Left lung (tissue), 14 donors: ENCODE measurements at places on chromosomes 11 and 22. TPM values are rescaled to one million over a fixed set of nuclear protein-coding genes. Genes with fewer than 3 reads are reported as not detected.

DNA sequence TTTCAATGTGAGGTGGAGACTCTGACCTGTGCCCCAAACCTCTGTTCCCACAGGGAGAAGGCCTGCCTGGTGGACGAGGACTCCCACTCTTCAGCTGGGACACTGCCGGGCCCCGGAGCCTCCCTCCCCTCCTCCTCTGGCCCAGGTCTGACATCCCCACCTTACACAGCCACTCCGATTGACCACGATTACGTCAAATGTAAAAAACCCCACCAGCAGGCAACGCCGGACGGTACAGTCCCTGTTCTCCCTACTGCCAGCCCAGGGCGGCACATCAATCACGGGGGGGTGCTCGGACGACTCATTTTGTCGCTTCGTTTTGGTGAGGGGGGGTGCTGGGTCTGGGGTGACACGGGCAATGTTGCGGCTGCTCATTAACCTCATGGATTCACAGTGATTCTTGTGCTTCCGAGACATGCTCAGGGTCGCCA lies 83.3 kb upstream of the SUSD2 start:
- DNase-seq = no peak

DNA sequence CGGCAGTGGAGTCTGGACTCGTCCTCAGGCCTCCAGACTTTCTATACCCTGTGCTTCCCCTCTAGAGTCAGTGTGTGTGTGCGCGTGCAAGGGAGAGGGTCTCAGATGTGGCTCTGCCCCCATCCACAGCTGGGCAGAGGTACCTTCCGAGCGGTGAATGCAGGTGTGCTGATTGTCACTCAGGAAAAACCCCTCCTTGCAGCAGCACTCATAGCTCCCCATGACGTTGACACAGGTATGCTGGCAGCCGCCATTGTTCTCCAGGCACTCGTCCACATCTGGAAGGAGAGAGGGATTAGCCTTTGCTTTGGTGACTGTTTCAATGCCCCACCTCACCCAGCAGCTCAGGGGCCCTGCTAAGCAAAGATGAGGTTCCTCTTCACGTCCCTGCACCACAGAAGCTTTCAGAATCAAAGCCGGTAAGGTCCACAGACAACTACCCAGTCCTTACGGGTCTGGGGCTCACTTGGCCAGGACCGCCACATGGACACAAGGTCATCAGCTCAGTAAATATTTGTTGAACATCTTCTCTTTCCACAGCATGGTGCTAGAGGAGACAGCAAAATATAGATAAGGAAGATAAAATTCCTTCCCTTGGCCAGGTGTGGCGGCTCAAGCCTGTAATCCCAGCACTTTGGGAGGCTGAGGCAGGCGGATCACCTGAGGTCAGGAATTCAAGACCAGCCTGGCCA lies 16.9 kb downstream of the SCUBE2 start:
- no peak for DNase-seq

DNA sequence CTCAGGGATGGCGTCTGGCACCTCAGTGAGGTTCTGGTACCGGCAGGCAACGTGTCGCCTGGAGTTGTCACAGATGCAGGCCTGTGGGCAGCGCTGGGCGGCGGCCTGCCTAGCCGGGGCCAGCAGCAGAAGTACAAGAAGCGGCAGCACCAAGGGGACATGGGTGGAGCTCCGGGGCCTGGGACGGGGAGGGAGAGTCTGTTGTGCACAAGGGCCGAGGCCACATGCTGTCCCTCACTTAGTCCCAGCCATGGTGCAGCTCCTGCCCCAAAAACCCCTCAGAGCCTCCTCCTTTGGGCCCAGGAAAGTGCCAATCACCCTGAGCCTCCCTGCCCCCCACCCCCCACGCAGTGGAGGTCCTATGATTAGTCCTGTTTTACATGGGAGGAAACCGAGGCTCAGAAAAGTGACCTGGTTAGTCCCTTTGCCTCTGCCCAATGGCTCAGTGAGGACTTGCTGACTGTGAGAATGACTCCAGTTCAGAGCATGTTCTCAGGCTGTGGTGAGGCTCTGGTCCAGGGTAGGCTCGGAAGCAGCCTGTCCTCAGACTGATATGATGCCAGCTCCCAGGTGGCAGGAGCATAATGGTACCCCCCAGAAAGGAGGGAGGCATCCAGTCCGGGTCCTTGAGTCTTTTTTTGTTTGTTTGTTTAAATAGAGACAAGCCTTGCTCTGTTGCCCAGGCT lies 1.1 kb downstream of the CHADL start:
- DNase-seq = no peak

GRCh38 chr22:38921120-38921519 lies 36.3 kb upstream of the APOBEC3A start:
- DNase-seq = no peak

- DNase-seq = no peak
Measured at GRCh38 chr22:44574057-44574639, 76.1 kb upstream of the RTL6 start.

GRCh38 chr11:65060913-65061408 lies 2.6 kb upstream of the NAALADL1 start:
- DNase-seq = no peak

PATE2 gene
- total RNA-seq = not detected
